SK-N-SH (cell line): ENCODE measurements at places on chromosomes 13 and 19.

DNA sequence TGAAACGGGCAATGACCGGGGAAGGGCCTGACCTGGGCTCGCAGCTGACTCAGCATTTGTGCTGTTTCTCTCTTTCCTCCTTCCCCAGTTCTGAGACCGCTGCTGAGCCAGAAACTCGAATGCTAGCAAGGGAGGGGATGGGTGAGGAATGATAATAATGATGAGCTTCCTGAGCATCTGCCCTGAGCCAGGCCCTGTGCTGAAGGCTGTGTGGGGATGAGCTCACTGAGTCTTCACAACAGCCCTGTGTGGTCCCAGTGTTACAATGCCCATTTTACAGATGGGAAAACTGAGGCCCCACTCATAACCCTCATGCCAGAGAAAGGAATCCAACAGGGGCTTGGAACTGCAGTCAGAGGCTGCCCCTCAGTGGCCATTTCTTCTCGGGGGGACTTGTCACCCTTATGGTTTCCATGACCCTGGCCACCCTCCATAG is 8.1 kb downstream of the SULT2B1 start:
- no peak for DNase-seq

- DNase-seq, result peak; percentile 47
These were observed 81.2 kb downstream of the COL4A2 start for GRCh38 chr13:110388108-110388943.

GRCh38 chr13:77476456-77476855 is 59.0 kb upstream of the SCEL start:
- no peak for DNase-seq

DNA sequence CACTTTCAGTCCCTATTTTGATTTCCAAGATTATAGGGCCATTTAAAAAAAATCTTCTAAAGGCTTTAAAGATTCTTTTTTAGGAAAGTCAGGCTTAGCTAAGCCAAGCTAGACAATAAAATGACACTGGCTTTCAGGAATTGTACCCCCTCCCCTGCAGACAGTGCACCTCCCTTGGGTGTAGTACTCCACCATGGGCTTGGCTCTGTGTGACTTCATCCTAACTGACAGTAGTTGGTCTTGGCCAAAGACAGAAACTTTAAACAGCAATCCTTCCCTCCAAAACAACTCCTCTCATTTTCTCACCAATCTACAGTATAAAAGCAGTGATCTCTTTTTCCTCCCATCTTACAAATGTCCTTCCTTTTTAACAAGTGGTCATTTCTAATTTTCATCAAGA is 283.0 kb downstream of the DNAJC15 start:
- DNase-seq, result no peak

DNA sequence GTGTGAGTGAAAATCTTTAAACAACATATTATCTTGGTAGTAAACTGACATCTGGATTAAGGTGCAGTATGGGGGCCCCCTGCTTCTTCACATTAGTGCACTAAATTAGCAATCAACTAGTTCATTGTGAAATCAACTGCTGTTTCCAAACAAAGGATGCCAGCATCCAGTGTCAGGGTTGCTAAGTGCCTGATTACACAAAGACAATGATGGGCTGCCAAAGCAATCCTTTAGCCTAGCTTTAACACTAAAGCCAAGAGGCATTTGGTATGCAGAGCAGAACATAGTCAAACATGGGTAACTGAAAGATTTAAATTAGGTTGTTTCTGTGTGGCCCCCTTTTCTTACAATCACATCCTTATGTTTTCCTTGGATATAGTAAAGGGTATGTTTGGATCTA is 543.1 kb upstream of the SLITRK5 start:
- DNase-seq, result no peak

DNA sequence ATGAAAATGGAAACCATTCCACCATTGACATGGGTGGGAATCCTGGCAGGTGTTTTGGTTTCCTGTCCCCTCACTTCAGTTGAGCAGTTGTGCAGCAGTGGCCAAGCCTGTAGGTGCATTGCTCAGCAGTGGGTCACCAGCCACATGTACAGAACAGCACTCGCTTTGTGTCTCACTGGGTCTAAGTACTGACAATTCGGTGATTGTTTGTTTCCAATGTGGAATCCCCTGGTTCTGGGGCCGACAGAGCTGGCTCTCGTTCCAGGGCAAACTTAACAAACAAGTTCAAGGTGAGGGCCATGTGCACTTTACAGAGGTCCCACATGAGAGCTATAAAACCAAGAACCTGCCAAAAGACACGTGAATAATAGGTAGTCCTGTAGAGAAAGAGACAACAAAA is 54.1 kb upstream of the SPATA13 start:
- no peak for DNase-seq

DNA sequence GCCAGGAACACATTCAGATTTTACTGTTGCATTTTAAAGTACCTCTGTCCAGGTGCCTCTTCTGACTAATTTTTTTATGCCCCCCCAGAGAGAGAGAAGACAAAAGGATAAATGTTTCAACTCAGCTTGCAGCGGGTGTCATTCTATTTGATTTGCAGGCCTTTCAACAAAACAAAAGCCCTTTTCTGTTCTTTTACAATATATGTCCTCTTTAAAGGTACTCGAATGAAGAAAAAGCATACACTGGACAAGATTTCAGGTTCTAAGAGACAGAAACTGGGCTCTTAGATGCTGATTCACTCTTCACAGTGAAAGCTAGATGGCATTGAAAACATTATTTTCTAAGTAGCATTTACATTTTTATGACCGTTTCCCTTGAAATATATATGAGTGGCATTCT is 2.9 kb upstream of the FRY start:
- no peak for DNase-seq

DNA sequence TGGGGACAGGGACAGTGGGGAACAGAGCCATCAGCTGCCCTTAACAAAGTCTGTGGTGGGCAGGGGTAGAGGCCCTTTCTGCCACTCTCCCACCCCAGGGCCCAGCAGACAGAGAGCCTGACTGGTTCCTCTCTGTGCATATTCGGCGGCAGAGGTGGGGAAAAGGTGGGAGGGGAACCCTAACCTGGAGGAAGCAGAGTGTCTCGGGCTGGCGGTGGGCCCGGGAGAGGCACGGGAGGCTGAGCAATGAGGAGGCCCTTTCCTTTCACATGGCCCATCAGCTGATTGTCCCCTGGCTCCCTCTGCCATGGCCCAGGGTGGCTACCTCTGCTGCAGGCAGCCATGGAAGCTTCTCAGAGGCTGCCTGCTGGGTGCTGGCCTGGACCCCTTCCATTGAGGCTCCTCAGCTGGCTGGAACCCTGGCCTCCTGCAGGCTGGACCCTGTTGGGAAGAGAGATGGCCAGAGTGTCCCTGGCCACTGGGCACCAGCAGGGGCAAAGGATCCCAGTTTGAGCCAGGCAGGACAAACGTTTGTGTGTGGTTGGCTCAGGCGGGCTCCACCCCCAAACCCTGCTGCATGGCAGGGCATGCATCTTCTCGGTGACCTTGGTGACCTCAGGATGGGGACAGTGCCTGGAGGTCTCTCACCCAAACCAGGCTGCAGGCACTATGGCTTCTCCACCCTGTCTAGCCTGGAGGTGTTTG is 202.8 kb upstream of the ZNF536 start:
- DNase-seq, result no peak

GRCh38 chr13:113117335-113117872 is 5.2 kb upstream of the F10 start:
- no peak for DNase-seq

DNA sequence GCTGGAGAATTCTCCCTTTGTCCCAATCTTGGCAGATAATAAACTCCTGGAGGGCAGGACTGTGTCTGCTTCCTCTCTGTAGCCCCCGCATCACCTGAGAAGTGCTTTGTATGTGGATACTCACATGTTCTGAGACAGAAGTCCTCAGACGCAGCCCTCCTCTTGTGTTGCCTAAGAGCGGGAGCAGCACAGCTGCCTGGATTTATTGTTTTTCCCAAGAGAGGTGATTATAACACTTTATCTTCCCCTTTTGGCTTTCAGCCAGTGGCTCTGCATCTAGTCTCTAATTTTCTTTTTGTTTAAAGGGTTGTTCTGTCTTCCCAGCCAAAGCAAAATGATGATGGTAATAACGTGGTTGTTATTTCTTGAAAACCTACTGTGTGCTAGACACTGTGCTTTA is 36.1 kb downstream of the OLFM4 start:
- DNase-seq, result peak; percentile 39

DNA sequence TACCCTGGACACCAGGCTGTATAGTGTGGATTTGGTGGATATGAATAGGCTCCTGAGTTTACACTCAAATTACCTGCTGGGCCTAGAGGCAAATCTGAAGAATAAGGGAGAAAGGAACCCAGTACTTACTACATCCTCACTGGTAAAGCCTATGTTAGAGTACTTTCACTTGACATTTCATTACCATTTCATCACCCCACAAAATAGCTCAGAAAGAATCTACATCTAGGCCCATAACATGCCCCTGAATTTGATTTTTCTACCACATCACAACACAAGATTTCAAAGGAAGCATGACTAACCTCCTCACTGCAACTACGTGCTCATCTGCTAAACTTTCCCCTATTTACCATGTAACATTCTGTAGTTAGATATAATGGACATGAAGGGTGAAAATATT is 43.3 kb downstream of the VWA8 start:
- DNase-seq, result no peak

- DNase-seq, result no peak
These were observed 105.3 kb downstream of the RGCC start for GRCh38 chr13:41562541-41563178.

DNA sequence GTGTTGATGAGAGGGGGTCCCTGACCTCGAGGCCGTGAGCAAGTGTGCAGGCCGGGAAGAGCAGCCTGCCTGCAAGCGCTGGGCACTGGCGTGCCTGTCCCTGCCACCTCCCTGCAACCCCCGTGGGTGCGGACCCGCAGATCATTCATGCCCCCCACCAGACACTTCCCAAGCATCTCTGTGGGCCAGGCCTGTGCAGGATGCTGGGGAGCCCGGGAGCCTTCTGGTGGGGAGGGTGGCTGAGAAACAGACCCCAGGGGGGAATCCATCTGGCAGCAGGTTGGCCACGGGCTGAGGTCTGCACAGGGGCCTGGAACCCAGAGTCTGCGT is 18.4 kb upstream of the CACTIN start:
- no peak for DNase-seq

- no peak for DNase-seq
These were observed 89.0 kb upstream of the CSNK1A1L start for GRCh38 chr13:37194428-37194861.

DNA sequence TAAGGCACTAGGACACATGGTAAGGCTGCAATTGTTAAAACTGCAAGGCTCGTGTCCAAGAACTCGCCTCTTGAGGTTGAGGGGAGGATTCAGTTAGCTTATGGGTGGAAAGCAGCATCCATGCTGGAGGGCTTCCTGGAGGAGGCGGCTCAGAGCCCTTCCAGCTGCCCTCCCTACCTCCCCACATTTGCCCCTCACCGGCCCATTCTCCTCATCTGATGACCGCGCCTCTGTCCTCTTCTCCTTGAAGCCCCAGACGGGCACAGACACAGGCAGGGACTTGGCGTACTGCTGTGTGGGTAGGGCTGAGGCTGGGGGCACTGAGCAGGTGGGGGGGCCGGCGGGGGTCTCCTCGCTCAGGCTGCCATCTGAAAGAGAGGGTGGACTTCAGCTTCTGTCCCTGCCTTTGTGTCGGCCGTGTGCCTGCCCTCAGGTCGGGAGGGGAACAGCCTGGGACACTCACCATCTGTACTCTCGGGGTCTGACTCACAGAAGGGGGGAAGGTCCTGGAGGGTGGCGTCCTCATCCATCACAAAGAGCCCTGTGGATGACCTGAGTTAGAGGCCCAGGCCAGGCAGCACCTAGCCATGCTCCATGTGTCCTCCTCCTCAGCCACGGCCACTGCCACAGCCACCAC is 4.1 kb upstream of the PNKP start:
- no peak for DNase-seq

- no peak for DNase-seq
These were observed 3.5 kb upstream of the TEX26 start for GRCh38 chr13:30928978-30929377.

GRCh38 chr13:113854238-113855011 is 9.5 kb downstream of the GAS6 start:
- DNase-seq, result no peak

- no peak for DNase-seq
These were observed 55.8 kb downstream of the ZNF93 start for GRCh38 chr19:19956434-19957075.

- no peak for DNase-seq
These were observed 8.3 kb downstream of the MAB21L1 start for GRCh38 chr13:35468195-35468594.

DNA sequence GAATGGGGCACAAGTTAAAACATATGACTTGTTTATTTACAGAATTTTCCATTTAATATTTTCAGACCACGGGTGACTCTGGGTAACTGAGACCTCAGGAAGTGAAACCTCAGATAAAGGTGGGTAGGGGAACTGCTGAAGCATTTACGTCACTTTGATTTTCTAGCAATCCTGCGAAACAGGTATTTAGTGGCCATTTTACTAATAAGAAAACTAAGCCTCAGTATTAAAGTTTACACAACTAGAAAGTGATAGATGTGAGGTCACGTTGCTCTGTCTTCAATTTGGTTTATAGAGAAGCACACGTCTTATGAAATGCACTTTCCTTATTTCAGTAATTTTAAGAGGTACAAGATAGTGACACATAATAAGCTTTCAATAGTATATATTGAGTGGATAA is 402.8 kb downstream of the FGF9 start:
- DNase-seq, result no peak

DNA sequence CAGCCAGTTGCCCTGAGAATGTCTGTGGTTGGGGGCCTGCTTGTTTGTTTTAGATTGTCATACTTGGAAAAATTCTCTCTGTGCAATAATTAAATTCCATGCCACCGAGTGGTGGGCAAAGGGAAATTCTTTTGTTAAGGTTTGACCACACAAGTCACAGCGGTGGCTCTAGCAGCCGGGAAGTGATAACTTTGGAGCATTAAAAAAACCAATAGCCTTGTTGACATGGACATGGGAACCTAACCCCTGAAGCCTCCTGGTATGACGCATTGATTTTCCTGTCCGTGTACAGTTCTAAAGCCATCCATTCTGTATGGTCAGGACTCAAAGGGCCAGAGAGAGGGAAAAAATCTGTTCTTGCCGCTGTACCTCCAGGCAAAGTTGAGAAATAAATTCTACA is 384.9 kb upstream of the ZNF507 start:
- no peak for DNase-seq

GRCh38 chr13:50709058-50709457 is 134.4 kb downstream of the DLEU7 start:
- no peak for DNase-seq

GRCh38 chr19:4015705-4016402 is 8.3 kb downstream of the PIAS4 start:
- DNase-seq, result peak; percentile 83

GRCh38 chr19:50694815-50695145 is 24.8 kb downstream of the SHANK1 start:
- DNase-seq, result no peak
